A172 (cell line): ENCODE measurements at places on chromosomes 4 and X. TPM values are rescaled to one million over a fixed set of nuclear protein-coding genes. Genes with fewer than 3 reads are reported as not detected.

GRCh38 chr4:96093057-96093456, 253.2 kb downstream of the PDHA2 start:
- no peak for DNase-seq

DNA sequence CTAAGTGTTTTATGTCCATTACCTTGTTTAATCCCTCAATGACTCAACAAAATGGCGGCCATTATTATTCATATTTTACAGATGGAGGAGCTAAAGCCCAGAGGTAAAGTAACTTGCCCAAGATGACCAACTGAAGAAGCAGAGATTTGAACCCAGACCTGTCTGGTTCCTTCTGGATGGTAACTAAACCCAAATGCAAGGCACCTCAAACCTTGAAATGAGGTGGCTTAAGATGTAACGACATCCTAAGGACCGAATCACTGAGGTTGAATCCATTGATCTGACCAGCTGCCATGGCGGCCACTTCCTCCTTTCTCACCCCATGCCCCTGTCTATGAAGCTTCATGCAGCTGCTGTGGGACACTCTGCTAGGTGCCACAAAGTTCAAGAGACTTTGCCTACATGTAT, 932 bp downstream of the TLR10 start:
- no peak for DNase-seq

DNA sequence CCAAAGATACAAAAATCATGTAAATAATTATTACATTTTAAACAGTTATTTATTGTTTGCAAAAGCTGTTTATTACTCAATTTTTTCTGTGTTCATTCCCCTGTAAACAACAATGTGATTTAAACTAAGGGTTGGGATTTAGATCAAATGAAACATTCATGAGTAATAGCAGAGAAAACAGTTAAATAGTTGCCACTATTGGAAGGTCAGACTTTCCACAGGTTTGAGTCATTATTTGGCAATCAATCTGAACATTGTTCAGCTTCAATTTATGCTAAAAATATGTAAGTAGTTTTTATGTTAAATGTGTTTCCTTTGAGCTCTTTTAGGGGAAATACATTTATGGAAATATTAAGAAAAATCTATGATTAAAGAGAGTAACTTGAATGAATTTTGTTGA, 144.9 kb downstream of the STIM2 start:
- peak; percentile 5 for DNase-seq

DNA sequence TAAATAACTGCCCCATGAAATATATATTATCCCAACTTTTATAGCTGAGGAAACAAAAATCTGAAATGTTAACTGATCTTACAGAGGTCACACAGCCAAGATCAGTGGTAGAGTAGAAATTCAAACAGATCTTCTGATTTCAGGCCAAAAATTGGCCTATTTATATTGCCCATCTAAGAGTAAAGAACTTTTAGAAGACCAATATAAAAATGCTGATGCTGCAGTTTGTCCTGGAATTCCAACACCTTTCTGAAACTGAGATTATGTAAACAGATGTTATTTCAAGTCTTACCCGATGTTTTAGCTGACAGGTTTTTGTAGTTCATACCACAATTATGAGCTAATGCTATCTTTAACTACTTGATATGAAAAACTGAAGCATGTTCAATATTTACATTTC, 51.1 kb downstream of the SPANXN3 start:
- no peak for DNase-seq

GRCh38 chrX:108415891-108416290, 22.3 kb downstream of the COL4A6 start:
- no peak for DNase-seq

DNA sequence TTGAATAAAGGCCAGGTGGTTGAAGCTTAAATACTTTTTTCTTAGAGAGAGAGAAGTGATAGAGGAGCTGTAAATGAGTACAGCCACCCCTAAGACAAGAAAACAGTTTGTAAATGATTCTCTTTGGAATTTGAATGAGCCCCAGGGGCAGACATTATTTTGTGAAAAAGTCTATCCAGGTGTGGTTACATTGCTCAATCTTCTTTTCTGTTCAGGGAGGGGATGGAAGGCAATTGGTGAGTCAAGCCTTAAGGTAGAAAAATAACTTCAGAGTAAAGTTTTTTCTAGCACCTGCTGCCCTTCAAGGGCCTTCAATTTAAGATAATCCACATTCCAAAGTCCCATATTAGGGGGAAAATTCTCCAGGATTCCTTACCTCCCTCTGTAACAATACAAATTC, 646.7 kb downstream of the PDHA2 start:
- no peak for DNase-seq

- no peak for DNase-seq
Observed at GRCh38 chrX:22628275-22628674, 355.6 kb downstream of the CBLL2 start.

The MED14 gene
- 23.6 and 25.0 TPM in 2 replicates for total RNA-seq

The APLN gene
- total RNA-seq: 0.31 and 0.65 TPM in 2 replicates

The ALAS2 gene
- total RNA-seq: not detected in 2 replicates

The CXCL6 gene
- total RNA-seq: not detected in 2 replicates
